ENCODE measurements at places on chromosomes 2 and 18.

DNA sequence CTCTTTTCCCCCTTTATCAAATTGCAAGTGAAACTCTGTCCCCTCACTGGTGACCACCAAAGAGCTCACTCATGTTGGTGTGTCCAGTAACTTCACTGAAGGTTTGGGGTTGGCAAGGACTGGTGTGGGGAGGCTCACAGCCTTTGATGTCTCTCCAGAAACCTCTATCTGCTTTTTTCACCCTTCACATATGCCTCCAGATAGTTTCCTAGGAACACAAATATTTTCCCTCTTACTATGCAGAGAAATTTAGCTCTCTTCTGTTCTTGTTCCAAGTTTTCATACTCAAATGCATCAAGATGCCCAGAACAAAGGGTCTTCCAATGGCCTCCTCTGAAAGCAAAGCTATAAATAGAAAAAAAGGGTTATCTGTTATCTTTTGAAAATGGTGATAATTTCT is 20.7 kb downstream of the DTNA start:
- no peak for DNase-seq

GRCh38 chr2:143075711-143076110 is 53.5 kb upstream of the ARHGAP15 start:
- no peak for DNase-seq

- no peak for DNase-seq
Measured at GRCh38 chr2:70964596-70965386, 13.6 kb upstream of the ANKRD53 start.

GRCh38 chr2:62425684-62426083 is 80.3 kb downstream of the TMEM17 start:
- DNase-seq: no peak

- DNase-seq: no peak
Measured at GRCh38 chr18:11809895-11810294, 41.3 kb upstream of the CHMP1B start.

- no peak for DNase-seq
Measured at GRCh38 chr2:120847700-120848321, 112.1 kb downstream of the GLI2 start.

DNA sequence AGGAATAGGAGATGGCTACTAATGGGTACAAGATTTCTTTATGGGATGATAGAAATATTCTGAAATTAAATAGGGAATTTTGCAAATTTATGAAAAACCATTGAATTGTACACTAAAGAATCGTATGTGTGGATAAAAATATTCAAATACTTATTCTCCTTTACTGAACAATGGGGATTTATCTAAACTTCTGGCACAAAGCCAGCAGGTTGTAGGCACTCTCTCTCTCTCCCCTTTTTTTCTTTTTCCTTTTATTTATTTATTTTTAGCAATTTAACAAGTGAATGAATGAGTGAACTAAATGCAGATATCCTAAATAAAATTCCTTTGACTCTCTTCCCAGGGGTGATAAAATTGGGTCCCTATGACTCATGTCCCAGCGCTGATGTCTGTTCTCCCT is 21.9 kb upstream of the SCYGR2 start:
- no peak for DNase-seq

GRCh38 chr18:3593381-3593903 is 143.5 kb downstream of the TGIF1 start:
- no peak for DNase-seq

GRCh38 chr2:26913606-26913998 is 56.8 kb upstream of the MAPRE3 start:
- no peak for DNase-seq

Data from GM12878 (cell line).